ENCODE measurements at places on chromosomes 7 and 10.

DNA sequence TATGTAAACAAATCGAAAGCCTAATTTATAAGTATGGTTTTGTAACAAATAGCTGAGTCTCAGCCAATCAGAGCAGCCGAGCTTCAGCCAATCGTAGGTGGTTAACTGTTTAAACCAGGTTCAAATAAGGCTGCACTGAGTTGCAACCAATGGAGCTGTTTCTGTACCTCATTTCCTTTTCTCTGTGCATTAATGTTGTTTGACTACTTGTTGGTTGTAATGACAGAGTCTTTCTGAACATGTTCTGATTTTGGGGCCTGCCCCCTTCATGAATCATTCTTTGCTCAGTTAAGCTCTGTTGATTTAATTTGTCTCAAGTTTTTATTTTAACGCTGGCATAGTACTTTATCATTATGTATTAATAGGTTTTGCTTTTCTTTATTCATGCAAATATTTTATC, 14.6 kb downstream of the OTUD1 start:
- H3K4me1 ChIP-seq = no peaks in the 10 kb centered on the region
- H3K27ac ChIP-seq = no peak overlapping the region
- DNase-seq = no peak
- no peaks in the 10 kb centered on the region for H3K27me3 ChIP-seq

DNA sequence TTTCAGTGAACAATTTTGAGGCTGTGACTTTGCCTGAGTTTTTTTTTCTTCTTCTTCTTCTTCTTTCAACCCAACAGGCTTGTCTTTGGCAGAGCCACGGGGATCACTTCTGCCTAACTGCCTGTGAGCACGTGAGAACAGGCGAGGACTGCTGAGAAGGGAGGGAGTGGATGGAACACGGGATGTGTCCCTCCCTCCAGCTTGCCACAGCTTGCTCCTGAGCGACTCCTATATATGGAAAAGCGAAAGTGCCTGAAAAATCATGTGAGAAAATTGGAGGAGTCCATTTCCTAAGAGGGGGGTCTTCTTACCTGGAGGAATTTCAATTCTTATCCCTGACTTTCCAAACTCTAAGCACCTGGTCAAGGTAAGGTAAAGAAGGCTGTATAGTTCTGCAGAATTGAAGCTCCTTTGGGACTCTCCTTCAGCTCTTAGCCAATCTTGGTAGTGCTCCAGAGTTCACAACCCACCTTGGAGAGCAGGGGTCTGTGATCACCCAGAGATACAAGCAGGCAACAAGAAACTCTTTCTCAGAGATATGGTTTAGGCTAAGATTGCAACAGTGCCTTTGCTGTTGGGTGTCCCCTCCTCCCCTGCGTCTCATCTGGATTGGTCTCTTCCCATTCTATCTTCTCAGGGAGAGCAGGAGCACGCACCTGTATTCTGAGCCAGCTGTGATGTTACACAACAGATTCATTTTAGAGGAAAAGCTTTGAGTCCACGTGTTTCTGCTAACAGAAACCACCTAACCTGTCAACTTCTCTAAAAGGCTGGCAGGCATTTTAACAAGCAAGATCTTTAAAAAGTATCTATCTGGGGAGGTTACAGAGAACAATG, at the start of gene MAT1A:
Gene MAT1A (minus strand): TSS at position 208 of the 837 bp plus-strand sequence. CDS start 235 bp downstream, outside the sequence.
- H3K27ac ChIP-seq = no peak within 1 kb of the TSS
- no peaks in the 10 kb centered on the region for H3K27me3 ChIP-seq
- no peaks in the 10 kb centered on the region for H3K36me3 ChIP-seq
- DNase-seq = no peak
- H3K4me1 ChIP-seq = no peaks in the 10 kb centered on the region

GRCh38 chr7:147869456-147869855, 721.1 kb upstream of the C7orf33 start:
- DNase-seq = no peak
- H3K4me1 ChIP-seq = no peaks in the 10 kb centered on the region
- H3K27ac ChIP-seq = no peak overlapping the region
- H3K36me3 ChIP-seq = no peaks in the 10 kb centered on the region

- H3K27ac ChIP-seq = no peak overlapping the region
- no peaks in the 10 kb centered on the region for H3K27me3 ChIP-seq
- no peaks in the 10 kb centered on the region for H3K36me3 ChIP-seq
- H3K4me1 ChIP-seq = peaks cover 2% of the 10 kb centered on the region
- no peak overlapping the region for H3K4me3 ChIP-seq
Observed at GRCh38 chr7:126449611-126450268, 803.0 kb downstream of the GRM8 start.

GRCh38 chr7:7672545-7673239, 32.1 kb downstream of the UMAD1 start:
- no peaks in the 10 kb centered on the region for H3K27me3 ChIP-seq
- no peaks in the 10 kb centered on the region for H3K36me3 ChIP-seq
- DNase-seq = no peak
- H3K4me1 ChIP-seq = no peaks in the 10 kb centered on the region
- H3K4me3 ChIP-seq = no peak overlapping the region
- no peak overlapping the region for H3K27ac ChIP-seq

GRCh38 chr7:144174613-144175012, 8.7 kb upstream of the CTAGE4 start:
- no peak for DNase-seq
- H3K27me3 ChIP-seq = no peaks in the 10 kb centered on the region
- H3K27ac ChIP-seq = no peak overlapping the region
- H3K4me3 ChIP-seq = no peak overlapping the region

- H3K27me3 ChIP-seq = no peaks in the 10 kb centered on the region
- peaks cover 2% of the 10 kb centered on the region for H3K4me1 ChIP-seq
- no peaks in the 10 kb centered on the region for H3K36me3 ChIP-seq
- H3K27ac ChIP-seq = no peak overlapping the region
- DNase-seq = no peak
- no peak overlapping the region for H3K4me3 ChIP-seq
Observed at GRCh38 chr10:24096281-24096680, 112.7 kb upstream of the KIAA1217 start.

All from neuronal stem cell (in vitro differentiated cells).